Ascending aorta (tissue), 2 donors: ENCODE measurements at places on chromosomes 5 and 9.

DNA sequence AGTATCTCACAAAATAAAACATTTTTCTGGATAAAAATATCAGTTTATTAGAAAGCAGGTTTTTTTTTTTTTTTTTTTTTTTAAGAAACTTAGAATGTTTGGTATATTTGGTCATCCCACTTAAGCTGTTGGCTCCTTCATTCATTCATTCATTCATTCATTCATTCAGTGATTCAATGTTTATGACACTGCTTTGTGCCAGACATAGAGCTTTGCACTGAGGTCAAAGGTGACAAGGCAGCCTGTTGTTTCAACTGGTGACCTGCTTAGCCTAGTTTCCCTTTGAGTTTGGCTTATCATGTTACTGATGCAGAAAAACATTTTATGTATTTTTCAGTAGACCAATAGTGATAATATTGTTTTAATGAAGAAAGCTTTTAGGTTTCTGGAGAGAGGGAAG is 23.5 kb downstream of the CPEB4 start:
- no peak for DNase-seq

GRCh38 chr9:83570359-83570758 is 32.2 kb upstream of the FRMD3 start:
- DNase-seq: no peak

- no peak for DNase-seq
Measured at GRCh38 chr5:132777209-132778069, at the start of gene SEPTIN8. Gene SEPTIN8, minus strand, starts transcription at chr5:132777239. Its CDS starts 102 bp downstream, at chr5:132777137.

GRCh38 chr9:114156657-114157421 is 1.5 kb downstream of the COL27A1 start:
- DNase-seq: no peak

- DNase-seq: no peak
Measured at GRCh38 chr9:121914017-121914595, 179.0 kb downstream of the TTLL11 start.

GRCh38 chr9:129218272-129218625 is 40.2 kb upstream of the IER5L start:
- no peak for DNase-seq
